ENCODE measurements at places on chromosomes 5 and 9.

DNA sequence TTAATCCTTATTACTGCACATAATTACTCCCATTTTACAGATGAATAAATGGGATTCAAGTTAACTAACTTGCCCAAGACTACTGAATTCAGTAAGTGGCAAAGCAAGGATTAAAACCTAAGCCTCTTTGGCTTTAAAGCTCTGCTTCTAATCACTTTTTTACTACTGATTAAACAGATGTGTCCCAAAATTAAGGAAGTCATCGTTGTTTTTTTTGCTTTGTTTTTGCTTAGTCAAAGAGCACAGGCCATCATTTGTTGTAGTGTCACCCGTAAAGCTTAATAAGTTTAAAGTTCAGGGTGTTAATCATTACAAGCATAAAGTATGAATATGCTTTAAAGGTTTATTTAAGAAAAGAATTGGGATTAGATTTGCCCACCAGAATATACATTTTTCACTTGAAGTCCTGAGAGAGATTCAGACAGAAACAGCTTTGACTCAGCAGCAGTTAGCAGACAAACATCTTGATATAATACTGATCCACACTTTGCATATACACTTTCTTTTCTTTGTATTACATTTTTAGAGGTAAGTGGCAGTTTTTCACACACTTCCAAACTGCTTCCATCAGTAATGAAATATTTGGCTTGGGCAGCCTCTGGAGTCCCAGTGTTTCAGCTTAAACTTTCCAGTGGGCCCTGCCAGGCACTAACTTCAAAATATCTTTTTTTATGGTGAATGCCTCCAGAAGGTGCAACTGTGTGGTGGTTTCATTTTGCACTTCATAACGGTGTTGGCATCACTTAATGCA, 52.7 kb downstream of the PIK3R1 start:
- DNase-seq, result no peak

- DNase-seq, result no peak
Observed at GRCh38 chr5:149559706-149560105, 8.5 kb upstream of the CSNK1A1 start.

DNA sequence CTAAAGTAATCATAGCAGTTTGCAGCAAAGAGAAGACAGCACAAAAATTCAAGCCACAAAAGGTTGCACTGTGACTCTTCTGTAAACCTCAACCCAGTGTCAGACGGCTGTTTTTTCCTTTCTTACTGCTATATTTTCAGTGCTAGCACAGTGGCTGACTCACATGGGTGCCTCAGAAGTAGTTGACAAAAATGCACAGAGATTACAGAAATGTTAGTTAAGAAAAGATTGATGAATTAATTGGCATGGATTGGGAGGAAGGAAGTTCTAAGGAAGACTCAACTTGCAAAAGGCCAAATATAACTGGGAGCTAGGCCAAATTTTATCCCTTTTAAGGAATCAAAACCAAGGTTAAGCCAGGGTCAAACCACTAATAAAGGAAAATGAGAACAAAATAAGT, 43.7 kb upstream of the ITGA1 start:
- peak; percentile 71 for DNase-seq

DNA sequence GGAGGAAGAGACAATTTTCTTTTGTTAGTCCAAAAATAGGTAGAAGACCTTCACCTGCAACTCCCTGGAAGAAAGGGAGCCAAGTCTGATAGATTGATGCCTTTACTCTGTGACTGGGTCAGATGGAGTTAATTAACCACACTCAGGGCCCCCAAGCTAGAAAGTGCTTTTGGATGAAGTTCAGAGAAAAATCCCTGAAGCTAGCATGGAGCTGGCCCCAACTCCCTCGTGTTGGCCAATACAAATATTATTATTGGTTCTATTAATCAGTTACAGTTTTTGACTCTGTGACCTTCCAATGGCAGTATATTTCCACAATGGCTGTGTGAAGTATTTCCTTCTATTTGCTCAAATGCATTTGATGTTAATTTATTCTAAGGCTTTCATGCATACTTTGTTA, 1753.5 kb downstream of the EFNA5 start:
- no peak for DNase-seq

DNA sequence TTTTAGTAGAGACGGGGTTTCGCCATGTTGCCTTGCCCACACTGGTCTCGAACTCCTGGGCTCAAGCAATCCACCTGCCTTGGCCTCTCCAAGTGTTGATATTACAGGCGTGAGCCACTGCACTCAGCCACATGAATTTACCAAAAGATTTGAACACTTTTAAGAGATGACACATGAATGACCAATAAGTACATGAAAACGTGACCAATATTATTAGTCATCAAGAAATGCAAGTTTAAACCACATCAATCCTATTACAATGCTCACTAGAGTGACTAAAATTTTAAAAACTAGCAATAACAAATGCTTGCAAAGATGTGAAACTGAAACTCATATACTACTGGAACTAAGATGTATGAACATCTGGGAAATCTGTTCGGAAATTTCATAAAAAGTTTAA, 54.3 kb downstream of the NR6A1 start:
- DNase-seq, result peak; percentile 46

GRCh38 chr5:95738072-95738471, 6.9 kb downstream of the RHOBTB3 start:
- DNase-seq, result no peak

DNA sequence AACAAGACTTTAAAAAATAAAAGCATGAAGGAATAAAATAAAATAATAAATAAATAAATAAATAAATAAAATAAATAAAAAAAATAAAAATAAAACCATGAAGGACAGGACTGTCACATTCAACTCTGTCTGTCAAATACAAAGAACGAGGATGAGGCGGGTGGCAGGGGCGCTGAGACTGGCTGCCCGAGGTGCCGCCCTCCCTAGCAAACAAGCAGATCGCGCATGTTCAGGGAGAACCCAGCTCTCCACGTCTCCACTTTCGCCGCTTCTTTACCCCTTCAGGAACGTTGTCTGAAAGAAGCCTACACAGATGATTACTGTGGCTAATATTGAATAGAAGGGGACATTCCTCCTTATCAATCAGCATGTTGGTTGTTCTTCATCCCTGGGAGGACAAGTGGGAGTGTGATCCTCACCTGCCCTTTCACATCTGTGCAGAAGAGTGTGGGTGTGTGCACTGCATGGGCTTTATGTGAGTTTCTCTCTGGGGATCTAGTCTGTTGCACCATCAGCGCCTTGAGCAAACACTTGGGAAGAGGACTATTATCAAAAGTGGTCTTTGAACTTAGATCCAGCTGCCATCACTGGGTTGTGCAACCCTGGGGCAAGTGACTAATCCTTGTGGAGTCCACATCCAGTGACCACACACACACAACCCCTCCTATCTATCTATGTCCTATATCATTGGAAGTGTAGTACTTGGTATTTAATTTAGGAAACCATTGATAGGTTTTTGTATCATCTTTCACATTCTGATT, 399.2 kb downstream of the IRX2 start:
- no peak for DNase-seq

GRCh38 chr9:132166599-132166998, 4.7 kb downstream of the NTNG2 start:
- DNase-seq, result no peak

- peak; percentile 51 for DNase-seq
Observed at GRCh38 chr9:107737987-107738743, 248.6 kb upstream of the KLF4 start.

DNA sequence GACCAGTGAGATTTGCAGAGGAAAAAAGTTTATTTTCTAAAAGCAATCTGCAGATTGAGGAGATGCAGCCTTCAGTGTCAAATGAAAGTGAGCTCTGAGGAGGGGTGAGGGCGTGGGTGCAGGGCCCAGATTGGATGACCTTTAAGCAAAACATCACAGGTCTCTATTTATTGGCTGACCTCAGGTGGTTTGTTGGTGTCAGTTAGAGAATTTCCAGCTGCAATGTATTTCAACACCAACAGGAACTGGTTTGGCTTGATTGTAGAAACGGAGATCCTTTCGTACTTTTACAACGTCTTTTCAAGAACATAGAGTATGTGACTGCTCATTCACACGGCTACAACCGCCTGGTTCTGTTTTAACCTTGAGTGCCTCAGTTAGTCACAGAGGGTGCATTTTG, 1069.1 kb downstream of the EFNA5 start:
- no peak for DNase-seq

DNA sequence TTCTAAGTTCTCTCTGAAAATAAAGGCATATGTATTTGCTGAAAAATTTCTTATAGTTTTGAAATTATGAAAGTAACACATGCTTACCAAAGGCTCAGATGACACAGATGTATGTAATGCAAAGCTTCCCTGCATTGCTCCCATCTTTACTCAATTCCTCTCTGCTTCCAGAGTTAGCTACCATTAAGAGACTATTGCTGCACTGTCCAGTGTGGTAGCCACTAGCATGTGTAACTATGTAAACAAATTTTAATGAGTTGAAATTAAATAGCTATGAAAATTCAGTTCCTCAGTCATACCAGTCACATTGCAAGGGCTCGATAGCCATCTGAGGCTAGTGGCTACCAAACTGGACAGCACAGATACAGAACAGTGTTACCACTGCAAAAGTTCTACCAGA, 17.9 kb downstream of the FRMD3 start:
- no peak for DNase-seq

DNA sequence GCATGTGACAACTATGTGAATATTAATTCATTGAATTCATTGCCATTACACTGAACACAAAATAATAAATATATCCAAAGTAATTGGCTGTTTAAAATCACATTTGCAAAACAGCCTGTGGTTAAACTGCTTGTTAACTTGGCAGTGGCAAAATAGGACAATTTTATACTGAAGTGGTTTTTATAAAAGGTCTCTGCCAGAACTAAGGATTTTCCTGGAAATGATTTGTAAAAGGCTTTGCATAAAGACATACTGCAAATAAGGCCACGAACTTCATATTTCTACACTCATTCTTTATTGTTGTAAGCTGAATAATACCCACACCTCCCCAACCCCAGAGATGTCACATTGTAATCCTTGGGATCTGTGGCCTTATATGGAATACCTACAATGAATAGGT, 370.3 kb upstream of the RGMB start:
- no peak for DNase-seq

DNA sequence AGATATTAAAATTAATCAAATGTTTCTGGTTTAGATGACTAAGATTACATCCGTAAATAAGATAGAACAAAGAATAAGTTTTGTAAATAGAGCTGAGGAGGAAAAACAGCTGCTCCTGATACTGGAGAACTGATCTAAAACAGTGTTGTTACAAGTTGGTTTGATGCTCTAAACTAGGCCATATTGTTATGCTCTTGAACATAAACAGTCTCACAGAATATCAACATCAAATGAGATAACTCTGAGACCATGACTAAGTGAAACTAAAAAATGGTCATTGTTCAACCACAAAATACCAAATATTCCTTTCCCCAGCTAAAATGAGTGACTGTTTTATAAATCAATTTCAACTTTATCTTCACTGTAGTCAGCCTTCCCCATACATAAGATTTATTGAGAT, 16.5 kb upstream of the SRFBP1 start:
- no peak for DNase-seq

- DNase-seq, result peak; percentile 69
Observed at GRCh38 chr9:130682421-130683121, 11.0 kb upstream of the EXOSC2 start.

GRCh38 chr5:172860520-172861443, 26.7 kb downstream of the ERGIC1 start:
- peak; percentile 65 for DNase-seq

DNA sequence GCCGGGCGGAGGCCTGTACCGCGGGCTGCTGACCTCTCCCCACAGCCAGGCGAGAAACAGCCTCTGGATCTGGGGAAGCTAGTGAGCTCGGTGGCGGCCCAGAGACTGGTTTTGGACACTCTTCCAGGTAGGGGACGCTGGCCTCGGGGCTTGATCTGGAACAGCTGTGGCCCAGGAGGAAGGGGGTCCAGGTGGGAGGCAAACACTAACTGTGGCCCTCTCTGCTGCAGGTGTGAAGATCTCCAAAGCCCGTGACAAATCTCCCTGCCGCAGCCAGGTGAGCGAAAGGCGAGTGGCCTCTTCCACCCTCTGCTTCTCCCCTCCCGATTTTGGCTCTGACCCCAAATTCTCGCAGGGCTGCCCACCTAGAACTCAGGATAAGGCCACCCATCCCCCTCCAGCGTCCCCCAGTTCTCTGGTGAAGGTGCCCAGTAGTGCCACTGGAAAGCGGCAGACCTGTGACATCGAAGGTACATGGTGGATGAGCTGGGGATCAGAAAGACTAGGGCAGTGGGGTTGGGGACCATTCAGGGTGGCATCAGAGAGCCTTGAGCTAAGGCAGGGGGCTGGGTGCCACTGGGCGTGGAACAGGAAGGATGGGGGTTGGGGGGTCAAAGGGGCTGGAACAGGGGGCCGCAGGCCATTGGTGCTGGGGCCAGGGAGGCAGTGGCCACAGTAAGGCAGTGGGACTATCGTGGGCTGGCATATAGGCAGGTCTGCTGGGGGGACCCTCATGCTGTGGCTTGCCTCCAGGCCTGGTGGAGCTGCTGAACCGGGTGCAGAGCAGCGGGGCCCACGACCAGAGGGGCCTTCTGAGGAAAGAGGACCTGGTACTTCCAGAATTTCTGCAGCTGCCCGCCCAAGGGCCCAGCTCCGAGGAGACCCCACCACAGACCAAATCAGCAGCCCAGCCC, 12.9 kb upstream of the SLC34A1 start:
- DNase-seq, result no peak

- no peak for DNase-seq
Observed at GRCh38 chr9:111040494-111040893, 2.2 kb upstream of the LPAR1 start.

GRCh38 chr9:117746263-117746662, 42.1 kb downstream of the TLR4 start:
- no peak for DNase-seq

DNA sequence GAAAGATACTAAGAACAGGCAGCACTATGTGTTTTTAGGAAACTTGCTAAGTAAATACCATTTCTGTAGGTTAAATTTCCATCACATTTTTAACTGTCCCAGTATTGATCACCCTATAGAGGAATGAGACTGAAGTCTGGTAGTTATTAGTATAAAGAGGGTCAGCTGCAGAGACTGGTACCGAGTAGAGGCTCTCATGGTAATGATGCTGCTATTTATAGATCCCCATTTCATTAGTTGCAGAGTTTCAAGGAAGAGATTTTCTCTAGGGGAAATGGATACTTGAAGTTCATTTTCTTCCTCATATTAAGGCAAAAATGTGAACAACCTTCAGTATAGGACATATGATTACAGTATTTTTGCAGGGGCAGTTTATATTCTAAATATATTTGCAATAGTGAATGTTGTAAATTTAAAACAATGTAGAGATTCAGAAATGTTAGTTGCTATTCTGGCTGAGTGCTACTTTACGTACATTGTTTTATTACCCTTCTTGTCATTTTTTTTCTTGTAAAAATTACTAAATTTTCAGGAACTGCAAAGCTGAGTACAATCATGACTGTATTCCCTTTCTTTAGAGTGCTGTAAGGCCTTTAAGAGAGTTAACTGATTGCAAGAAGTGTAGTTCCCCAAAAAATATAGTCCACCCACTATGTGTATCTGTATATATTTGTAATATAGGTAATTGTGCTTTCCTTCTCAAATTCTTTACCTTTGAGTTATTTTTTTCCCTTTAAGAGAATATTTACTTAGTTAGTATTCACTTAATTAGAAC, 14.7 kb downstream of the PBX3 start:
- DNase-seq, result no peak
